ENCODE measurements at places on chromosomes 6 and 20.

DNA sequence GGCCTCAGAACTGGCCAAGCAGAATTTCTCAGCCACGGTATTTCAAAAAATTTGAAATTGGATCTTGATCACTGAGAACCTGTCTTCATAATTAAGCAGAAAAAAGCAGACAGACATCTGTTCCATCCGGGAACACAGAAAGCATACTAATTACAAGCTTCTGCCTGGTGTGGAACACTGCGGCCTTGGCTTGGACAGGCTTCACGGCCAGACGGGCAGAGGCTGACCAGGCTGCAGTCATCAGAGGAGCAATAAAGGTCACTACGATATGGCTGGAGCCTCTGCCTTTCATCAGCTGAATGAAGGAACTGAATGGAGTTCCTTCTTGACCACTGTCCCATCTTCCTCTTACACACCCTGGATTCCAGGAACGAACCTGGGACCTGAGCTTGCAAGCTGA lies 3.9 kb upstream of the NRSN1 start:
- DNase-seq: no peak

DNA sequence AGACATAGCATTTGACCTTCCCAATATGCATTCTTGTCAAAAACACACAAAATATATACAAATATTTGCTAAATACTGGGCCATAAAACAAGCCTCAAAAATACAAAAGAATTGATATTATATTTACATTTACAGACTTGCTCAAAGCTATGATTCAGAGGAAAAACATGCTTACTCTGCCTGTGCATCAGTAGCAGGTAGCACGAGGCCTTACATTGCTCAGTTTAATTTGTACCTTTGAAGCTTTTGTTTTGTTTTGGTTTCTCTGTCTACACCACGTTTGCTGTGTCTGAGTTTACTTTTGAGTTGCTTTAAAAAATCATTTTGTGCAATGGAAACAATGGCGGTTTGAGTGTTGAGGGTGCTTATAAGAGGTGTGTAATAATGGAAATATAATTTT lies 99.3 kb downstream of the PHF3 start:
- no peak for DNase-seq

- DNase-seq: no peak
Measured at GRCh38 chr20:31415653-31416052, 9.6 kb upstream of the DEFB121 start.

DNA sequence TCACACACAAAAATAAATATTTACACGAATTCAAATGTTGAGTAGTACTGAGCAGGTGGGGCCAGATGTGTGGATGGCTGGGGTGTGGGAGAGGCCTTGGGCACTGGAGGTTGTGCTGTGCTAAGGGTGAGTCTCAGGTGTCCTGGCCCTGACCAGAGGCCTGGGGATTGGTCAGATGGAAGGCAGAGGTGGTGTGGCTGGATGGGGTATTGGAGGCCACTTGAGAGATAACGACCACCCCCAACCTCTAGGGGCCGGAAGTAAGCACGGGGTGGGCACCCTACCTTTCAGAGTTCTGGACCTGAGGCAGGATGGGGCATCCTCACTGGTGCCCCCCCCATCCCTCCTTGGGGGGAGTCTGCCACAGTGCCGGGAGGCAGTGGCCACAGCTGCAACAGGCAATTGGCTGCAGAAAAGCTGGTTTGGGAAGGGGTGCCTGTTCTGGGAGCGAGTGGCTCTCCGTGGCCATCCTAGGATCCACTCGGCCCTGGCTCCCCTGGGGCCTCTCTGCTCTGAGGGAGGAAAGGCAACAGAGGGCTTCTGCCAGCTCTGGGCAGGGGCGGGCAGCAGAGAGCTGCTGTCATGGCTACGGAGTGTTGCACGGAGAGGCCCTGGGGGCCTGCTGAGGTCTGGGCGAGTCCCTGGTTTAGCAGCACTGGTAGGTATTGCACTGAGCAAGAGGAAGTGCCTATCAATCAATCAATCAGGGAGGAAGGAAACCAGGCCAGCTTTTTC lies 87.6 kb downstream of the ASXL1 start:
- no peak for DNase-seq

GRCh38 chr20:58017231-58017969 lies 211.1 kb downstream of the ANKRD60 start:
- no peak for DNase-seq

DNA sequence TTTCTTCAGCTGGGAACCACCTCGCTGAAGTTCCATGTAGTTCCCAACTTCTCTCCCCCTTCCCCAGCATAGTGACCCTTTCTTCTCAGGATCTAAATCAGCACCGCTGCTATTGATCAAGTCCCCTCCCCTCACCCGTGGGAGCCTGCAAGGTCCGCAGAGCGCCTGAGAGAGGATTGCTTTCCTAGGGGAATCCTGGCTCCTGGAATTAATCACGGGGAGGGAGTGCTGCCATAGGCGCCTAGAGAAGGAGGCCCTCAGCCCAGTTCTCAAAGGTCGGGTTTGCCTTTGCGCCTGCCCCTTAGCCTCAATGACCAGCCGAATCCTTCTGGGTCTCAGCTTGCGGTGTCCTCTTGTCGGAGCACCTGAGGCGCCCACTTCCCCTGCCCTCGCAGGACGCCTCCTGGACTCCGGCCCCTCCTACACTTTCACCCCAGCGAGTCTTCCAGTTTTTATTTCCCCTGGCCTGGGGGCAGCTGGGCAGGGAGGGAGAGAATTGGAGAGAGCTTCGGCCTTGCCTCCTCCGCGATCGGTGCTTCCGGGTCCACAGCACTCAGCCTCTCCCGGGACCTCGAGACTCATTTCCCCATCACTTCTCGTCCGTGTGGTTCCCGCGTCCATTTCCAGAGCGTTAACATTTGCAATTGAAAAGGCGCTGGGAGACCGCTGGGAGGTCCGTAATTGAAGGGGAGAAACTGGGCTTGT lies 3.1 kb upstream of the NKX2-2 start:
- DNase-seq: no peak

- no peak for DNase-seq
Measured at GRCh38 chr6:24931296-24931695, 4.5 kb downstream of the RIPOR2 start.

- DNase-seq: no peak
Measured at GRCh38 chr6:139853302-139853992, 479.0 kb upstream of the CITED2 start.
